ENCODE measurements at places on chromosomes 3 and 15.
A peak's percentile ranks its signal among the peaks of the same experiment; 100 is the strongest.

DNA sequence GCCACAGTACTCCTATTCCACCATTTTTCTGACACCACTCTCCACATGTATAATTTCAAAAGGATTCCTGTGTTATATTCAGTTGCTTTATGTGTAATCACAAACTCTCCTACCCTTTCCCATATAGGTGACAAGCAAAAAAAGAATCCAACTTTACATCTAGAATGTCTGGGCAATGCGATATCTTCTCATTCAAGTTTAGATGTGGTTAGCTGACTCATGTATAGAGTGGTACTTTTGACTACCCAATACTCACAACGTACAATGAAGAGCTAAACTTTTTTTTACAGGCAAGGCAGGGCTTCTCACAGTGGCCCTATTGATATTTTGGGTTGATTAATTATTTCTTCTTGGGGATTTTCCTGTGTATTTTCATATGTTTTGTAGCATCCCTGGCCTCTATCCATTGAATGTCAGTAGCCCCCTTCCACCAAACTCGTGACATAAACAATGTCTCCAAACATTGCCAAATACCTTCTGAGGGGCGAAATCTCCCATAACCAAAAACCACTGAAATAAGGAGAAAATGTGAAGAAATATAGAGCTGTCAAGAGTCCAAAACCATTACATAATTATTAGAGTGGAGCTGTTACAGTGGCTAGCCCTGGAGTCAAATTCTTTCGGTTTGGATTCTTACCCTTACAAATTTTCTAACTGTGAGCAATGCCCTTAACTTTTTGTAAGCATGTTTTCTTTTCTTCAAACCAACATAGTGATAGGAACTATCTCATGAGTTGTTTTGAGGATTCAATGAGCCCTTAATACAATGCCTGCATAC is 342.6 kb downstream of the NSUN3 start:
- DNase-seq, result no peak

- no peak for DNase-seq
These were observed 120.7 kb upstream of the MDFIC2 start for GRCh38 chr3:70433091-70433490.

DNA sequence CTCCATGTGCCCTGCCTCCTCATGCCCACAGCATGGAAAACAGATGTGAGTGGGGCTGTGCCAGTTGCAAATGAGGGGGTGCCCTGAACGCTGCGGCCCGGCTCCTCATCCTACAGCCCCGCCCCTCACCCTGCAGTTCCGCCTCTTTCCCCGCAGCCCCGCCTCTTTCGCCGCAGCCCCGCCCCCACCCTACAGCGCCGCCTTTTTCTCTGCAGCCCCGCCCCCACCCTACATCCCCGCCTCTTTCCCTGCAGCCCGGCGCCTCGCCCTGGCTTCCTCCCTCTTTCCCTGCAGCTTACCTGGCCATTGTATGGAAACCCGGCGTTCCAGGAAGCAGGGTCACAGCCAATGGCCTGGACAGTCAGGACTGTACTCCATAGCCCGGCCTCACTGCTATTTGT is 284.9 kb downstream of the TLE3 start:
- DNase-seq, result no peak

DNA sequence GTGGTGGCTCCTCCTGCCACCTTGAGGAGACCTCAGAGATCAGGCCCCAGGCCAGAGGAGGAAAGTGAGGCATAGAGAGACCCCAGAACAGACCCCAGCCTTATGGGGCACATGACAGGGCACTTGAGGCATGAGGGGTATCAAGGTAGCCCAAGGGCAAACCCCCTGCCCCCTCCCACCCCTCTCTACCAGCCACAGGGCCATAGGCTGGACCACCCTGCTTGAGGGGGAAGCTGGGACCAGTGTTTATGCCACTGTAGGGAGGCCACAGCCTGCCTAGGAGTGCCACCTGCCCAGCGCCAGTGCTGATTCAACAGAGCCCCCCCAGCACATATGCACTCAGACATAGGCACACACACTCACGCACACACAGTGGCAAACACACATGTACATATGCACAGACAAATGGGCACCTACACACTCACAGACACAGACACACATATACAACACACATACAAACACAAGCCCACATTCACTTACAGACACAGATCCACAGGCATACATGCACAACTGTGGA is 10.3 kb downstream of the MYL3 start:
- DNase-seq, result no peak

DNA sequence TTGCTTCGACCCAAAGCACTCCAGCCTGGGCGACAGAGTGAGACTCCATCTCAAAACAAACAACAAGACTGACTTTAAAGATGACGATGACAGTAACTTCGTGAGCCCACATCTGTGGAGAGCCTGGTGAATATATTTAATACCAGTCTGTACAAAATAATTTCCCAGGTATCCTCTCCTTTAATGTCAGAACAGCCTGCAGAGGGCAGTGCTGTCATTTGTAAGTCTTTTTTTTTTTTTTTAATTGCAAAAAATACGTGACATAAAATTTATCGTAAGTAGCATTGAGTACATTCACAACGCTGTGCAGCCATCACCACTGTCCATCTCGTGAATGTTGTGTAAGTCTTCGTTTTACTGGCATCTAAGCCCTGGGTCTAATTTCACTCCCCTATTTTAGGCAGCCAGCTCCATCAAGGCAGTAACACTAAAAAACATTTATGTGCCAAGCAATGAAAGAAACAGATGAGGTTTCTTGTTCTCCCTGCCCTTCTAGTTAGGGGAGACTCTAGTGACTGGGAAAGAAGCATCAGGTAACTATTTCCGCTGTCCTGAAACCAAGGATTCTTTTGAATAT is 1.4 kb downstream of the HTD2 start:
- peak; percentile 11 for DNase-seq

DNA sequence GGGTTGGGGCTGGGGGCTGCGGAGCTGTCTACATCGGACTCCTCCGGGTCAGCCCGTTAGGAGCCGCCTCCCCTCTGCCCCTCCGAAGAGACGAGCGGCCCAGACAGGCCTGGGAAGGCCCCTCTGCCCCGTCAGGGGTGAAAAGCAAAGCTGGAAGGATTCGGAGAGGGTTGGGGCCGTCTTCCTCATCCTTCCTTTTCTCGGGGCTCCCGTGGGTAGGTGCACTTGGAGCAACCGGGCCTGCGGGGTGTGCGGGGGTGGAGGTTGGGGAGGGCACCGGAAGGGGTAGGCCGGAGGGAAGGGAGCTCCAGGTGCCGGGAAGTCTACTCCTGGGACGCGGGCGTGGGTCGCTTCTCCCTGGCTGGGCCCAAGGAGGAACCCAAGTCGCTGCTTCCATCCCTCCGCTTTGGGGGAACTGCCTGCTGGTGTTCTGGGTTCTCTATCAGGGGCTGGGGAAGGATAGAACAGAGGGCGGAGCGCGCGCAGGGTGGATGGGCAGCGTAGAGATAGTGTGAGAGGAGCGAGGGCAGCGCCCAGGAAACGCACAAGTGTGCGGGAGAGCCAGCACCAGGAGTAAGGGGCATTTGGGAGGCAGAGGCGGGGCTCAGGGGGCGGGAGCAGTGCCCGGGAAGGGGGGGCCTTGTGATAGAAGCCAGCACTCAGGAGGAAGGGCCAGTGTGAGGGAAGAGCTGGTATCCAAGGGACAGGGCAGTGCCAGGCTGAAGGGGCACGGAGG is 590 bp downstream of the POLR2H start:
- DNase-seq, result no peak

GRCh38 chr15:97867870-97868269 is 92.6 kb upstream of the ARRDC4 start:
- DNase-seq, result no peak

DNA sequence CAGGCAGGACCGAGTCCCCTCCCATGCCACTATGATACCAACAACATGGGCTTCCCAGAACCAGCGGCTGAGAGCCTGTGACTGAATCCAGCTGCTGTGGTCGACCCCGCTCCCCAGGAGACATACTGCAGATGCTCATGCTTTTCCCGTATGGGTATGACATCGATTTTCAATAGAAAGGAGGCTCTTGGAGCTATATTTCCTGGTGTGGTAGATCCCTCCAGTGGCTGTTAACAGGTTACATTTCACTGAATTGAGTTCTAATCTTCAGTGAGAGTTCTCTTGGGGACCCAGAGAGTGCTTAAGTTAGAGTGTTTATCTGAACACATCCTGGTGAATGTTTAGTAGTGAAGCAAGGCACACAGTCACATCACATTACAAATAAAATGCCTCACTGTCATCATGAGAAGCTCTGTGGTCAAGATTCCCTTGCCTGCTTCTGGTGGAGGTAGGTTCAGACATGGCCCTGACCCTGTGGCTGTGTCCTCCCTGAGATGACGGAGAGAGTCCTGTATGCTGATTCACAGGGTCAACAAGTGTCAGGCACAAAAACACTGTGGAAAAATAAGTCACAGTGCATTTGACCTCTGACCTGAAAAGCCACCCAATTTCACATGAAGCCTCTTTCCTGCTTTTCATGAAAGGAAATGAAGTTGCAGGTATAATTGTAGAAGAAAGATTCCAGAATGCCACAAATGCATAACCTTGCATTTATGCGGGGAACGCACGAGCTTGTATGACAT is 110.9 kb downstream of the GABRG3 start:
- DNase-seq, result no peak

- no peak for DNase-seq
These were observed 198.3 kb upstream of the TGFBR2 start for GRCh38 chr3:30408105-30408557.

DNA sequence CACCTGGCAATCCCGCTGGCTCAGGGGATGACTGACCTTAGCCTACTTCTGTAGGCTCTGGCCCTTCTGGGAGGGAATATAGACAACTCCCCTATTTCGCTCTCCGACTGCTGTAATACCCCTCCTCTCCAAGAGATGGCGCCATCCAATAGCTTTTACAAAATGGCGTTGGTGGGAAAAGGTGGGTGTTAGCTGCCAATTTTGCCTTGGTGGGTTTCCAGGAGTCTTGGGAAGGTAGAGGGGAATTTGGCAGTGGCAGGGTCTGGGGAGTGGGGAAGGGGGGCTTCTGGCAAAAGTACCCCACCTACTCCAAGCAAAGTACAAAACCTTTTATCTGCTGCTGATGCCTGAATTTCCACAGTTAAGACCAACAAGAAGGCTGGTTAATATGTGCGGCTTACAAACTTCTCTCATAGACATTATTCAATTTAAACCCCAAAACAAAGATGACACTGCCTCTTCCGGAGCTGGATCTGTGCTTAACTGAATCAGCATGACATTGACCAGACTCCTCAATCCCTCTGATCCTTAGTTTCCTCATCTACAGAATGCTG is 62.1 kb downstream of the RASGRF1 start:
- DNase-seq, result peak; percentile 6

GRCh38 chr15:50107157-50107556 is 11.9 kb downstream of the ATP8B4 start:
- no peak for DNase-seq

DNA sequence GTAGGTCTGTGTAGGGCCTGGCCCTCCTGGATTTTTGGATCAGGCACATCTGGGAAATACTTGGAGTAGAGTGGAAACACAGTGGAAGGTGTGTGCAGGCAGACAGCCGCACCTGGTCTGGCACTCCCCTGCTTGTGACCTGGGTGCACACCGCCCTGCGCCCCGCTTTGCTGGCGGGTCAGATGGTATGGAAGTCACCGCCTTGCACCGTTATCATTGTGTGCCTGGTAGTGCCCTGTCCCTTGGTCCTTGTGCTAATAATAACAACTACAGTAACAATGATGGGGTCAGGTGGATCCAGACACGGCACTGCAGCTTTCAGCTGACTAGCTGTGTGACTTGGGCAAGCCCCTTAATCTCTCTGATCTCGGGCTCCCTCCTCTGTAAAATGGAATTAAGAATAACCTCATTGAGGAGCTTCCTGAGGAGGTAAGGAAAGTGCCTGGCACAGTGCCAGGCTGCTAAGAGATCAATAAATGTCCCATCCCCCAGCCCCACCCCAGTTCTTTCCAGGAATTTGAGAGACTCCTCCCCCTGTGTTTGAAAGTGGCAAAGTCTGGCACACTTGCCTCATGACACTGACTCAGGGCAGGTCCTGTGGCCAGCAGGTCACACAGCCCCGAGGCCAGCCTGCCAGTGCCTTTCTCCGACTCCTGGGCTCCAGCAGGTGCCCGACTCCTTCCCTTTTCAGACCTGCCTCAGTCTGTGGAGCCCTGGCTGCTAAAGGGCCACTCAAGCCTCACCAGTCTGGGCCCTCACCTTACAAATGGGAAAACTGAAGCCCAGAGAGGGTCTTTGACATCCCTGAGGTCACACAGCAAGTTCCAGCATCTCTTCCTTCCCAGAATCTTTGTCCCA is 9.8 kb downstream of the ISG20 start:
- no peak for DNase-seq

DNA sequence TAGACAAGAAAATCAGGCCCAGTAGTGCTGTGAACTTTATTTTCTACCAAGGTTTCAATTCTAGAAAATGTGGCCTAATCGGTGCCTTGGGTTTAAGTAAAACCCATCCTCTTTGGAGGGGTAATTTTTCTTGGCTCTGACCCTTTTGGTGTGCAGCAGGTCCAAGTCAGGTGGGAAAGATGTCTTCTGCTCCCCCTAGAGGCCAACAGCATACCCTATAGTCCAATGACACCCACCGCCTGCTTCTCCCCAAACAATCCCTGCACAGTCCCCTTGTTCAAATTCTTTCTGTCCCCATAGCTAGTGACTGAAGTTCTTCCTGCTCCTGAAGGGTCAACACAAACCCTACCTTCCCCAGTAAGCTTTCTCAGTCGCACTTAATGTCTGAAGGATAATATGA is 261.8 kb upstream of the GOLGA6L4 start:
- peak; percentile 3 for DNase-seq

DNA sequence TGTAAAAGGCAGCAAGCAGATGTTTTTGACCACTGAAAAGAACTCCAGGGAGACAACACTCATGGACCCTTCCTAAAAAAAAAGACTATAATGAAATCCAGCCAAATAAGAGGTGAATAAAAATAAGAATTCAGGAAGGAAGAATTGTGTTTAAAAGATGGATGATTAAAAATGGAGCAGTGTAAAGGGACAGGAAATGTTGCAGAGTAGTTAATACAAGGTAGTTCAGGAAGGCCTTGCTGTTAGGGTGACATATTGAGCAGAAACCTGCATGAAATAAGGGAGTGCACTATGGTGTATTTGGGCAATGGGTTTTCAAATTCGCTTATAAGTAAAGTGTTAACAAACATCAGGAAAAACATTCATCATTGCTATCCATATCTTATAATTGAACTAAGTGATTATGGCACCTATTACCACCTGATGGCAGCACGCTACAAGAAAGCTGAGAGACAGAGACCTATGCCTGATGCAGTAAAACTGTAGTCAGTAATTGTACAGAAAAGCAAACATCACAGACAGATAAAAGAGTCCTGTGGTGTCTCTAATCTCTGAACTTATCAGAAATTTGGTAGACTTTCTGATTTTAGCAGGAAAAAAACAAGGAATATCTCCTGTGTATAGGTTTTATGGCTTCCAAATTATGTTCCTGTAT is 5.8 kb upstream of the DBR1 start:
- DNase-seq, result no peak

- no peak for DNase-seq
These were observed 8.0 kb upstream of the ANKRD28 start for GRCh38 chr3:15805756-15806266.

All from stimulated activated CD8-positive, alpha-beta memory T cell treated with anti-CD3 and anti-CD28 coated beads, Interleukin-7, amount 100 ng/mL, for 48 hours (primary cell).